ENCODE measurements at places on chromosomes 3 and 15.

GRCh38 chr3:169457807-169458697 lies 205.5 kb downstream of the MECOM start:
- DNase-seq: no peak

GRCh38 chr3:42377681-42378080 lies 32.7 kb downstream of the LYZL4 start:
- no peak for DNase-seq

- DNase-seq: no peak
Measured at GRCh38 chr3:142914286-142914811, 25.5 kb upstream of the PCOLCE2 start.

DNA sequence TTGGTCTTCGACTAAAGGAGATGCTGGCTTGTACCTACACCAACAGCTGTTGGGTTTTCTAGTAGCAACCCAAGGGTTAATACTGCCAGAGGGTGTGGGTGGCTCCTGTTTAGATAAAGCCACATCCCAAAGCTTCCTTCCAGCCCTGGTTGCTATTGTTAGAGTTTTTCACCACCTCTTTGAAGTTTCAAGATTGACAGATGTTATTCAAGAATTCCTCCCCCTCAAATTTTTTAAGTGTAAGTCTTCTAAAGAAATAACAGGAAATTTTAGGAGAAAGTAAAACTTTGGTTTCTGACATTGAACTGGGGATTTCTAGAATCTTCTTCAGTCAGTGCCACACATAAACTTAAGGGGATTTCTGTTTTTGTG lies 60.9 kb downstream of the TGFBR2 start:
- DNase-seq: no peak

DNA sequence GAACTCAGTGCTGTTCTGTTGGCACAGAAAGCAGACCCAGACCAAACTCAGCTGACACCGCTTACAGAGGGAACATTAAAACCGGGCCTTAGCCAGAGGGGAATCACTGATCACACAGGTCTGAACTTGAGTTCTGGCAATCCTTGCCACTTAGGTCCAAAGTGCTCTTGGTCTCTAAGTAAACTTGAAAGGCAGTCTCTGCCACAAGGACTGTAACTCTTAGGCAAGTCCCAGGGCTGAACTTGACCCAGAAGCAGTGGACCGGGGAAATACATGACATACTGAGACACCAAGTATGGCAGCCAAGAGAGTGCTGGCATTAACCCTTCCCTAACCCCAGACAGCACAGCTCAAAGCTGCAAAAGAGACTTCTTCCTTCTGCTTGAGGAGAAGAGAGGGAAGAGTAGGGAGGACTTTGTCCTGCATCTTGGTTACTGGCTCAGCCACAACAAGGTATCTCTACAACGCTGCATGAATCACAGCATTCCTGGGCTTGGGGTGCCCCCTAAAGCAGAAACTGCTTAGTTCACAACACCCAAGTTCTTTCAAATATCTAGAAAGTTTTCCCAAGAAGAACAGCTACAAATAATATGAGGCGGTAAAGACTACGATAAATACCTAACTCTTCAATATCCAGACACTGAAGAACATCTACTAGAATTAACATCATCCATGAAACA lies 32.5 kb downstream of the NAALADL2 start:
- DNase-seq: no peak

- no peak for DNase-seq
Measured at GRCh38 chr3:168065569-168065968, 30.2 kb downstream of the GOLIM4 start.

- DNase-seq: no peak
Measured at GRCh38 chr3:56969851-56970250, 90.6 kb upstream of the SPATA12 start.

DNA sequence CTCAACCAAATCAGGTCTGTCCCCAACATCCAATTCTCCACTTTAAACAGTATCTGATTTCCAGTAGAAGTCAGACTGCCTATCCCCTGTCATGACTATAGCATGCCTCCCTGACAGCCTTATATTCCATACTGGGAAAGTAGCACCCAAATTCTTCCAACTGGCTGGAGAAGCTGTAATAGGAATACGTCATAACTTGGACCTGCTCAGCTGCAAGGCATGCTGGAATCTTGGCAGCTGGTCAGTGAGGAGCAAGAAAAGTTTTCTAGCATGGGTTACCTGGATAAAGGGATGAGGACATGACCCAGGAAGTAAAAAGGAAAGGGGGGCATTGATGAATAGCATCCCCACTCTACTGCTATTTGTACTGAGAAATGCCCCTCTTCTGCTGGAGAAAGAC lies 8.9 kb downstream of the SEMA5B start:
- no peak for DNase-seq

DNA sequence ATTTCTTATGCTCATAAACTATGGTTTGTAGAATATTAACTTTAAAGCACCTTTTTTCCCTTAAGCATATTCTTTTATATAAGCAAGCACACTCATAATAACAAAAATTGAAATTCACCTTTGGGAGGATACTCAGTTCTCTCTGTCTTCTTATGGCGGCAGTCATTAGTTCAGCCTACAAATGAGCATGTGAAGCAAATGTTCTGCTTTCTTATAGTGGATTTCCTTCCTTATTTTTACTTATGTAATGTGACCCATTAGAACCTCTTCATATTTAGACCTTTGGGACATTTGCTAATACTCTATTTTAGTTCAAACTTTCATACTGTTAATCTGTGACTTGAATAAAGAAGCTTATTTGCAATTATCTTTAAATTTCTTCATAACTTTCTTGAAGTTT lies at the start of gene P2RY13:
Gene P2RY13, minus strand, starts transcription at position 187 of the 400 bp plus-strand sequence. Its CDS starts 21 bp downstream, at position 166.
- no peak for DNase-seq

DNA sequence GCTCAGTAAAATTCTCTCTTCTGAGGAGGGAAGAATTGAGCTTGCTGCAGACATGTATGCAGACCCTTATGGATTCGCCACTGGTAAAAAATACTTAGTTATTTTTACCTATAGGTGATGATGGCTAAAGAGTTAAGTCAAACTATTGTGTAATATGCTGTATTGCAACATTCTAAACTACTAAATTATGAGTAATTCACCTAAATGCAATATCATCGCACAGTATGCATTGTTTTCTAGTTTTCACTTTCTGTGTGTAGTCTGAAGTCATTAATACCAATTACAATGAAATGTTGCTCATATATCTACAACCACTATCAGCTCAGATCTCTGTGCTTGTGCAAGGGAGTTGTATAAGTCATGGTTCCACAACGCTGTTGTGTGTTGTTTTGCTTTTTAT lies 48.7 kb upstream of the ROBO2 start:
- no peak for DNase-seq

- no peak for DNase-seq
Measured at GRCh38 chr15:85950101-85950500, 129.6 kb upstream of the AGBL1 start.

GRCh38 chr15:83449250-83449671 lies 2.1 kb downstream of the SH3GL3 start:
- no peak for DNase-seq

DNA sequence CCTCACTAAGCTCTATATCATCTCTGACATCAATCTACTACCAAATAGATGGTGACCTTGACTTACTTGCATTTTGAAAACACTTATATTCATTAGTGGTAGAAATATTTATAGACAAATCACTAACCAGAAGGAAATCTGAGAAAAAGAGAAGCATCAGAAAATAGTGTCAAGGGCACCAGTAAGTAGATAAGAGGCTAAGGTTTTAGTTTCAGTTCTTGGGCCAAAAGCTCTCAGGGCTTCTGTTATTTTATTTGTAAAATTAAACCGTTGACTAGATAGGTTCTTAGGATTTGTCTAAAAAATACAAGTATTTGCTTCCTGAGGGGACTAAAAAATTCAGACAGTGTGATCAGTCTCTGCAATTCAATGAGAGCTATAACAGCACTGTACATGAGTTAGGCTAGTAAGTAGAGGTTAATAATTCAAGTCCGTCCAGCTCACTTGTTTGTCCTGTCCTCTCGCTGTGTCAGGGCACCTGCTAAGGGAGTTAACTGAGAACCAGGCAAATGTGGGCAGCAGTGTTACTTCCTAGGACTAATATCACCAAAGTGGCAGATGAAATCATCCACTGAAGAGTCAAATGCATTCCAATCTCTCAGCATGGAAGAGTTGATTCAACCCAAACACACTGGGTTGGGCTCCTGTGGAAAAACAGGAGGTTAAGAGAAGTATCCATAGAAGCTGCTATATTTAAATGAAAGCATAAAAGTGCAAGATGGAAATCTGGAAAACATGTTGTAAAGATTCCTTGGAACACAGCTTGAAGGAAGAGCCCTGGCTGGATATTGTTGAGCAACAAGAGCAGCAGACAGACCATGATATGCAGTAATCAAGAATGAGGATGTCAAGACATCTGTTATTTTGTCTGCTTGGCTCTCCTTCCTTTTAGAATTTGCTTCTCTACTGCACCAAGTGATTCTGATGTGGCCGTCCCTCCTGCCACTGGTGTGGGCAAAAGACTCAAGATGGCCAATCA lies 134.9 kb upstream of the ZBTB20 start:
- no peak for DNase-seq

DNA sequence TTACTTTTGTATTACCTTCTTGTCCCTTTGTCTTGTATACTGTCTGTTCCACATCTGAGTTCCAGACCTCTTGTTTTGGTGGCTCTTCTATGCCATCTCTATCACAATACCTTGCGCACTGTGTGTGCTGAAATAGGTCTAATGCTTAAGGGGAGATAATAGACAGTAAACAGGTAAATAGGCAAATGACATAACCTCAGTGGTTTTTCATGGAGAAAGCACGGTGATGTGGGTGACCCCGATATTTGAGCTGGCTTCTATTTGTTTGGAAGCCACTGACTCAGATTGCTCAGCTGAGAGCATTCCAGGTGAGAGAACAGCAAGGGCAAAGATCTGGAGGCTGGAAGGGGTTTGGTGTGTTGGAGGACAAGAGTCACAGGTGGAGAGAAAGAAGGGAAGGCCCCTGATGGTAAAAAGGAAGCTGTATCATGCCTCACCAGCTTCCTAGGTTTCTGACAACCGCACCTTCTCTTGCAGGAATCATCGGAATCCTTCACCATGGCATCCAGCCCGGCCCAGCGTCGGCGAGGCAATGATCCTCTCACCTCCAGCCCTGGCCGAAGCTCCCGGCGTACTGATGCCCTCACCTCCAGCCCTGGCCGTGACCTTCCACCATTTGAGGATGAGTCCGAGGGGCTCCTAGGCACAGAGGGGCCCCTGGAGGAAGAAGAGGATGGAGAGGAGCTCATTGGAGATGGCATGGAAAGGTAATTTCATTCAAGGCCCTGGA lies 795 bp downstream of the MCM2 start:
- no peak for DNase-seq

GRCh38 chr3:156761713-156762451 lies 64.3 kb upstream of the LEKR1 start:
- no peak for DNase-seq

GRCh38 chr3:124520970-124521369 lies 209.3 kb upstream of the UMPS start:
- no peak for DNase-seq

- no peak for DNase-seq
Measured at GRCh38 chr3:193483988-193484539, 70.6 kb downstream of the ATP13A4 start.

GRCh38 chr15:50059203-50059772 lies 59.7 kb downstream of the ATP8B4 start:
- DNase-seq: no peak

- no peak for DNase-seq
Measured at GRCh38 chr3:73405853-73406252, 218.9 kb downstream of the PDZRN3 start.

DNA sequence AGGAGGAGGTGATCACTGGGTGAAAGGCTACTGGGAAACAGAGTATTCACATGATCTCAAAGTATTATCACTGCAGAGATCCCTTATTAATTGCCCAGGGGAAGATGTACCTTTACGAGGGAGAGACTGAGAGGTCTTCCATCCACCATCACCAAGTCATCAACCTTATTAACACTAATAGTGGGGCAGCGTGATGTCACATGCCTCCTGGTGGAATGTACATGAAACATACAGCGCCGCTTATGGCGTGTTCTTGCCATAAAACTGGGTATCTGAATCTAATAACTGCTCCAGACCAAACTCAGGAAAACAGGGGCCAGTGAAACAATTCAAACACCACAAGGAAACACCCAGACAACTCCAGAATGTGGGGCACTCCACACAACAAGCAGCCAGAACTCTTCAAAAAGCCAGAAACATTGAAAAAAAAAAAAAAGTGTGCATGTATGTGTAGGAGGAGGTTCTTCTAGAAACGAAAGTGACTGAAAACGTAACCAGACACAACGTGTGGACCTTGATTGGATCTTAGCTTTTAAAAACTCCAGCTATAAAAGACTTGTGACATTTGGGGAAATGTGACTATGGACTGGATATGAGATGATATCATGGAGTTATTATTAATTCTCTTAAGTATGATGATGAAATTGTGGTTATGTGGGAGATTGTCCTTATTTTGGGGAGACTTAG lies 4.6 kb downstream of the STIMATE start:
- DNase-seq: no peak

- DNase-seq: no peak
Measured at GRCh38 chr3:42935472-42935871, 29.5 kb downstream of the ZNF662 start.

Measured in activated T-helper 1 cell treated with Interleukin-2 at 50 U/mL for 16 hours (primary cell).